ENCODE measurements at places on chromosomes 11 and 22.

GRCh38 chr11:117767071-117767470, 29.9 kb downstream of the DSCAML1 start:
- DNase-seq = no peak

GRCh38 chr11:45045683-45046471, 95.2 kb upstream of the TP53I11 start:
- peak; percentile 75 for DNase-seq

- DNase-seq = peak; percentile 3
Measured at GRCh38 chr11:43790444-43790794, 90.2 kb upstream of the ALKBH3 start.

DNA sequence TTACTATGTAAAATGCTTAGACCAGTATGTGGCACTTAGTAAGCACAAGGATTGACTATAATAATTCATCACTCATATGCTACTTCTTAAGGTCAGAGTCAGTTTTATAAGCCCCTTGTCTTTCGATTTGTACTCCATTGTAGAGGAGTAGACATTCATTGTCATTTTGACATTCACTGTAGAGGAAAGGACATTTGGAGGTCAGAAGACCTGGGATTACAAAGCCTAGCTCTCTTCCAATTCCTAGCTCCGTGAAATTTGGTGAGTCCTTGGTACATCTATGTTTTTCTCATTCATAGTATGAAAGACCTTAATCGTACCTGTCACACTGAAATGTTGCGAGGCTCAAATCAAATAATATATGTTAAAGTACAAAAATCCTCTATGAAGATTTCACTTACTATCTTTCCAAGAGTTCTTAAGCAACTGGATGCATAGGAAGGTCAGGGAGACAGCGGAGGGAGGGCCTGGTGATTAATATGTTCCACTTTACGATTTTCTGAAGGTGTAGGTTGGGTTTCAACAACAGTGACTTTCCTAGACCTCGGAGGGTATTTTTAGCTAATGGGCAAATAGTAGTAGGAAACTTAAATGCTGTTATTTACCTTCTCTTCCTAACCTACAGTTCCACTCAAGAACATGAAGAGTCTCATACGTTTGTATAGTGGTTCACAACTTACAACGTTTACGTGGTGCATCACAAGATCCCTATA, 1.4 kb upstream of the EMSY start:
- DNase-seq = peak; percentile 14

DNA sequence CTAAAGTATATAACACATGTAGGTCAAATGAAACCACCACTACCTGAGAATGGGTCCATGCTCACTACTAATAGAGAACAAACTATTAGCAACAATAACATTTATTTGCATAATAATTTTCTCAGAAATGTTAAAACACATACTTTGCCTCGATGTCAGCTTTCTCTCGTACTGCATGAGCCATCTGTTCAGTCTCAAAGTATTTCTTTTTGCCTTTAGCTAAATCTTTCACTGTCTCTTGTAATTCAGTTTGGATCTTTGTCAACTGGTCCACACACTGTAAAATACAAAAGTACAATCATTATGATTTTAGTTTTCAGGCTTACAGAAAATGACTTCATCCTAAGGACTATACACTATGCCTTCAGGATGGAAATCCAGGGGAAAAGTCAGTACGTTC, 153.3 kb downstream of the FCHSD2 start:
- no peak for DNase-seq

DNA sequence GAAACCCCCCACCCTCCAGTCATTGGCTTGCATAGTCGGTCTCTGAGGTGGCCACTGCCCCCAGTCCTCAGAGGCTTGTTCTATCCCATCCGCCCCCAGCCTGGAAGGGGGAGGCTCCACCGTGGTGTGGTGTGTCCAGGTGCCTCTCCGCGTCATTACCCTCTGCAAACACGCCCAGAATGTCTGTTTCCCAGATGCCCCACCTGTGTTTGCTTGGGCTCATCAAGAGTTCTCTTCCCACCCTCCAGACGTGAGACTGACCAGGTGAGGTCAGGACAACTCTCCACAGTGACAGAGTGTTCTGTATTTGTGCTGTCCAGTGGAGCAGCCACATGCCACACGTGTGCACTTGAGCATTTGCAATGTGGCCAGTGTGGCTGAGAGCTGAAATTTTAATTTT, 24.9 kb downstream of the LRRC10B start:
- no peak for DNase-seq

- DNase-seq = no peak
Measured at GRCh38 chr11:75229466-75229865, 11.1 kb upstream of the TPBGL start.

- DNase-seq = peak; percentile 16
Measured at GRCh38 chr11:16605389-16605893, 133.0 kb upstream of the C11orf58 start.

DNA sequence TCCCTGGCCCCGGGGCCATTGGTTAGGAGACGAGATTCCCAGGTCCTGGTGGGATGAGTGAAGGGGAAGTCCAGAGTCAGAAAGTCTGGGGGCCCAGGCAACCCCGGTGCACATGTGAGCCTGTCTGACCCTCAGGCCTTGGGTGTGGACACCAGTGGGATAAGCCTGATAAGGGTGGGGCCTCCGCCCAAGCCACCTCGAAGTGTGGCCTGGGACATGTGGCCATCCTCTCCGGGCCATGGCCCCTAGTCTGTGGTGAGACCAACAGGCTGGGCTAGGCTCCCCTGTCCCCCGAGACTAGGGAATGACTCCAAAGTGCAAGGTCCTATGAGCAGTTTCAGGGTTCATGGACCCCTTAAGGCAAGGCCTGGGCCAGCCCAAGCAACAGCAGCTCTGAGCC, 6.3 kb downstream of the CABP7 start:
- no peak for DNase-seq

DNA sequence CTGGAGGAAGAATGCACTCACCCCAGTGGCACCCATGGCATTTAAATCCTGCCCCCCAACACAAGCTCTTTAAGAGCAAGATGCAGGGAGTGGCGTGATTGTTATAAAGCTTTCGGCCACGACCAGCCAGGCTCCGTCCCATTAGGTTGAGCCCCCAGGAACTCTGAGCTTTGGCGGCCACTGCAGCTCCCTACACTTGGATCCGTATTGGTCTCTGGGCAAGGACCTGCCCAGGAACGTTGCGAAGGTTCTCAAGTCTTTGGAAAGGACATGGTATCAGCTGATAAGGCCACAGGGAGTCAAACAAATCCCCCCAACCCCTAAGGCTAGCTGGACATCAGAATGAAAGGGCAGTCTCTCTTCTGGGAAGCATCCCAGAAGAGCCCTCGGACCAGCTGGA, 9.3 kb upstream of the VPS37C start:
- DNase-seq = no peak

- DNase-seq = no peak
Measured at GRCh38 chr11:121389651-121390050, 62.5 kb upstream of the SORL1 start.

- DNase-seq = no peak
Measured at GRCh38 chr11:119845756-119846155, 116.8 kb upstream of the NECTIN1 start.

DNA sequence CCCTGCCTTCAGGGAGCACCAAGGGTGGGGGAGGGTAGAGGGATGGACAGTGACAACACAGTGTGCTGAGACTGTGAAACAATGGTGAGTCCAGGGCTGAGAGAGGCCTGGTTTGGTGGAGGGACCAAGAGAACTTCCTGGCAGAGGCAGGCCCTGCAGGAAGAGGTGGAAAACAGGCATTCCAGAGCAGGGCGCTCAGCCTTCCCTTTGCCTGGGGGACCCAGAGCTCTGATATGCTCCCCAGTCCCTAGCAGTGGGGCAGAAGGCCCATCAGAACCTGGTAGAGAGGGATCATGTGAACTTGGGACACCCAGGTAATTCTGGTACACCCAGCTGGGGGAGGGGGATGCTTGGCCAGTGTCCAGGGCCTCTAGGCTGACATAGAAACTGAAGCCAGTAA, 17.2 kb upstream of the UVRAG start:
- DNase-seq = peak; percentile 23

GRCh38 chr11:120336641-120337354, 585 bp downstream of the ARHGEF12 start:
- peak; percentile 39 for DNase-seq

GRCh38 chr11:17597770-17598169, 50.7 kb downstream of the OTOG start:
- no peak for DNase-seq

GRCh38 chr11:47538741-47539565, 14.0 kb downstream of the CELF1 start:
- peak; percentile 33 for DNase-seq

DNA sequence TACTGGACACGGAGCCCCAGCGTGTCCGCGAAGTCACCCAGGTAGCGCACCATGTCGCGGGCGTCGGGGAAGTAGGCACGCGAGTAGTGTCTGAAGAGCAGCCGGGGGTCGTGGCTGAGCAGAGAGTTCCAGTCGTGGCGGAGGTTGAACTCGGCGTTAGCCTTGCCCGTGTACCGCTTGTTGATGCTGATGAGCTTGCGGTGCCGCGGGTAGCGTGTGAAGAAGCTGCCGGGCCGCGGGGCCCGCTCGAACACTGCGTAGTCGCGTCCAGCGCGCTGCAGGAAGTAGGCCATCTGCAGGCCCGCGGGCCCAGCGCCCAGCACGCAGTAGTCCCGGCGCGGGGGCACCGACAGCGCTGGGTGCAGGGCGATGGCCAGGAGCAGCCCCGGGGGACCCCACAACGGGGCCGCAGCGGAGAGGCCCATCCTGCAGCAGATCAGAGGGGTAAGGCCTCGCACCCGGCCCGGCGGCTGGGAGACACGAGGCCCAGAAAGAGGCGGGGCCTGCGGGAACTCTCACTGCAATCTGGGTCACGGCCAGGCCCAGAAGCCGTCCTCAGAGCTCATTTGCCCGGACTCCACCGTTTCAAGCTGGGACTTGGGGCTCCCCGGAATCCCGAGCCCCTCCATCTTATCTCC, 723 bp downstream of the FOXRED2 start:
- no peak for DNase-seq

Data from fibroblast of pulmonary artery (primary cell).